Posterior cingulate gyrus (tissue), 11 donors: ENCODE measurements at places on chromosomes 12 and 14.
A peak's percentile ranks its signal among the peaks of the same experiment; 100 is the strongest.

DNA sequence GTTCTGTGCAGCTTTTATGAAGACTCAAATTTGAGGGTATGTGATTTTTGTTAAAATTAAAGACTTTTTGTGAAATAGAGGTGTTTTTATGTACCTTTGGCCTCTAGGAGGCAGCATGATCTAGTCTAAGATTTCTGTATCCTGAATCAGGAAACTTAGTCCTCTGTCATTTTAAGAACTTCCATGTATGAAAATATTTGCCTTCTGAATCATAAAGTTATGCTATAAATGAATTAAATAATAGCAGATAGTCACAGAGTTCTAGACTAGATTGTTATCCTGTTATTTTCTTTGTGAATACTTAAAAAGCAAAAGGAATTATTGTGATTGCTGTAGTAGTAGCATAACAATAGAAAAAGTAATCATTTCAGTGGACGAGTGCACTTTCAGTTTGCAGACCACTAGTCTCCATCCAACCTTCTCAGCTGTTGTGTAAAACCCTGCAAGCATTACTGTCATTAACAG, 56.3 kb downstream of the FGD4 start:
- no peak for DNase-seq

GRCh38 chr12:103799857-103800771, 40.9 kb downstream of the NT5DC3 start:
- peak; percentile 42 for DNase-seq

DNA sequence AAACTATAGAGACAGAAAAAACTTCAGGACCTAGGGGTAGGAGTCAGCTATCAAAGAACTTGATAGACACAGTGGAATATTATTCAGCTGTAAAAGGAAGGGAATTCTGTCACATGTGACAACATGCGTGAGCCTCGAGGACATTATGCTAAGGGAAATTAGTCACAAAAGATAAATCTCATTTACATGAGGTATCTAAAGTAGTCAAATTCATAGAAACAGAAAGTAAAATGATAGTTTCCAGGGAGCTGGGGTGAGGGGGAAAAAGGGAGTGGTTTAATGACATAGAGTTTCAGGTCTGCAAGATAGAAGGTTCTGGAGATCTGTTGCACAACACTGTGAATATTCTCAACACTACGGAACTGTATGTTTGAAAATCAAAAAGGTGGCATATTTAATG, 50.0 kb upstream of the PRIMA1 start:
- no peak for DNase-seq

GRCh38 chr14:96089401-96089800, 50.2 kb downstream of the C14orf132 start:
- DNase-seq = peak; percentile 11

DNA sequence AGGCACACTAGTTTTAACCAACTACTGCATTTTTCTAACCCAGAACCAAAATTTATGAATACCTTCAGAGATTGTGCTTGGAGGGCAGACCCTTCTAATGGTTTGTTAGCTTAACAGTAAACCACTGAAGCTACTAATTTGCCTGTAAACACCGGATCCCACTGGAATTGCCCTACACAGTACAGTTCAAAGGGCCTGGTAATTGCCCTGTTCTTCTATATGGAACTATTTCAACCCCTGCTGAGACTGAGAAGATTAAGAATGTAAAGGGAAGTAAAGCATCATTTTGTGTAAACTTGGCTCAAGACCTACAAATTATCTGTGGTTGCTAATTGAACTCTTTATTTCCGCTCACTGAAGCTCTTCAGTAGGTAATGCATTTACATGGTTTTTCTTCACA, 468.1 kb downstream of the NPAS3 start:
- DNase-seq = no peak

- DNase-seq = no peak
These were observed 77.4 kb upstream of the REP15 start for GRCh38 chr12:27618836-27619235.

GRCh38 chr12:13253966-13254760, 57.6 kb downstream of the EMP1 start:
- DNase-seq = no peak

DNA sequence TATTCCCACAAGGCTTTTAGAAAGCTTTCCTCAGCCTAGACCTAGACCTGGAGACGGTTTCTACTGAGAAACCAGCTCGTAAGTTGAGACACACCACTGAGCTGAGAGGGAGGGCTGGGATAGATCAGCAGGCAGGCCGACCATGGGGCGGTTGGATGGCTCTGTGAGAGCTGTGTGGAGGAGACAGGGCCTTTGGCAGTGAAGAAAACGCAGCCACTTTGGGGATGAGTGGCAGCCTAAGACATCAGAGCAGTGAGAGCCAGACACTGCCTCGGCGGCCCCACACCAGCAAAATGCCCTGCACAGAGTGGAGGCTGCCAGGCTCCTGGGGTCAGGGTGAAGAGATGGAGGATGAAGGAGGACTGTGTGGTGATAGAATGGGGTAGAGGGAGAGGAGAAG, 46.0 kb downstream of the CACNA2D4 start:
- no peak for DNase-seq

- no peak for DNase-seq
These were observed 236.0 kb downstream of the BCL11B start for GRCh38 chr14:99035712-99036610.

DNA sequence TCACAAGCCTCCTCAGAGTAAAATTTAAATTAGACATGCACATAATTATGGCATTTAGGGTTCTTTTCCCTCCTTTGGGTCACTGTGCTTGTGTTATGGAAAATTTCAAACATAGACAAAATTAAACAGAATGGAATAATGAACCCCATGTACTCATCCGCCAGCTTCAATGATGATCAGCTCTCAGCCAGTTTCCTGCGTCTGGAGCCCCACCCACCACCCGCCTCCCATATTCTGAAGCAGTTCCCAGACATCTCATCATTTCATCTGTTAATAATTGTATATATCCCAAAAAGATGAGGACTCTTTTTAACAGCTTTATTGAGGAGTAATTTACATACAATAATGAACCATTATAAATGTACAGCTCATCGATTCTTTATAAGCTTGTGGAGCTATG, 128.2 kb downstream of the EML1 start:
- no peak for DNase-seq

- DNase-seq = no peak
These were observed 5.9 kb upstream of the KRT1 start for GRCh38 chr12:52686063-52686462.

DNA sequence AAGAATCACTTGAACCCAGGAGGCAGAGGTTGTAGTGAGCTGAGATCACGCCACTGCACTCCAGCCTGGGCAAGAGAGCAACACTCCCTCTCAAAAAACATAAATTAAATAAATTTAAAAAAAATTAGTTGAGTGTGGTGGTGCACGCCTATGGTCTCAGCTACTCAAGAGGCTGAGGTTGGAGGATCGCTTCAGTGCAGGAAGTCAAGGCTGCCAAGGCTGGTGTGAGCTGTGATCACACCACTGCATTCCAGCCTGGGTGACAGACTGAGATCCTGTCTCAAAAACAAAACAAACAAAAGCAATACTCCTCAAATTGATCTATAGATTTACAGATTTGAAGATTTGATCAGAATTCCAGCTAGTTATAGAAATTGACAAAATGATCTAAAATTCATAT, 92.7 kb upstream of the RESF1 start:
- no peak for DNase-seq

DNA sequence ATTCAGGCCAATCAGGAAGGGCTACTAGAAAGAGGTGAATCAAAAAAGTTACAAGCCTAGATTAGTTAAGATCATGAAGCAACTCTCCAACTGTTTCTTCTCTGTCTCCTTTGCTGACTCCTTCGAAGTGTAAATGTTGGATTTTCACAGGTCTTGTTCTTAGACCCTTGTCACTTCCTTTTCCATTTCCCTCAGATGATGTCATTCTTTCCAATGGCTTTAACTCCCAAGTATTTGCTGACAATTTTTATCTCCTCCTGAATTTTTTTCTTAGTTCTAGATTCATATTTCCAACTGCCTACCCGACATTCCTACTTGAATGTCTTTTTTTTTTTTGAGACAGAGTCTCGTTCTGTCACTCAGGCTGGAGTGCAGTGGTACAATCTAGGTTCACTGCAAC, 10.8 kb downstream of the GAS2L3 start:
- no peak for DNase-seq

- peak; percentile 84 for DNase-seq
These were observed 13.1 kb downstream of the ASIC1 start for GRCh38 chr12:50070314-50071060.

GRCh38 chr14:103061482-103061976, 4.2 kb upstream of the CDC42BPB start:
- DNase-seq = no peak

DNA sequence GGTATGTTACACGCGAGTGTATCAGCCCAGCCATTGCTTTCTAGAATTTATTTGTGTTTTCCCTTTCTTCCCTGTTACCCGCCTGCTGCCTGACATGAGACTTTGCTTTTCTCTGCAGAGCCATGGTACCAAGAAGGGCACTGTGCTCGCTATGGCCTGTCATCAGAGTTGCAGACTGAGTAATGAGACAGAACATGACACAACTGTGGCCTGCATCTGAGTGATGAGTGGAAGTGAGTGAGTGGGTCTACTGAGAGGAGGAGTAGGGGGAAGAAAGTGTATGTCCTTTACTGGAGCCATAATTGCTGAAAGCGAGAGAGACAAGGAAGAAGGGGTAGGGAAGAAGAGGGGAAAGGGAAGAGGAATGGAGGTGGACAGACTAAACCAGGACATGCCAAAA, 2.9 kb downstream of the RILPL1 start:
- no peak for DNase-seq

- DNase-seq = no peak
These were observed 12.5 kb downstream of the HSD17B6 start for GRCh38 chr12:56775638-56776037.

GRCh38 chr14:77761205-77761931, 412 bp upstream of the SNW1 start:
- DNase-seq = no peak

GRCh38 chr14:24139272-24139934, 2.0 kb downstream of the EMC9 start:
- no peak for DNase-seq

GRCh38 chr12:46267825-46268582, 839 bp downstream of the SLC38A1 start:
- DNase-seq = peak; percentile 19

DNA sequence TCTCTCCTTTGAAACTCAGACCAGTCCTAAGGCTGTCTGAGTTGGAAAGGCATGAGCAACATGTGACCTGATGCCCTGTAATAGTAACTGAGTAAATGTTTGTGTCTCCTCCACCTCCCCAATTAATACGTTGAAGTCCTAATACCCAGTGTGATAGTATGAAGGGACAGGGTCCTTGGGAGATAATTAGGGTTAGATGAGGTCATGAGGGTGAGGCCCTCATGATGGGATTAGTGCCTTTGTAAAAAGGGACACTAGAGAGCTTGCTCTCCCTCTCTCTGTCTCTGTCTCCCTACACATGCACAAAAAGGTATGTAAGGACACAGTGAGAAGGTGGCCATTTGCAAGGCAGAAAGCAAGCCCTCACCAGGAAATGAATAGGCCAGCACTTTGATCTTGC, 18.1 kb upstream of the KIF21A start:
- no peak for DNase-seq

DNA sequence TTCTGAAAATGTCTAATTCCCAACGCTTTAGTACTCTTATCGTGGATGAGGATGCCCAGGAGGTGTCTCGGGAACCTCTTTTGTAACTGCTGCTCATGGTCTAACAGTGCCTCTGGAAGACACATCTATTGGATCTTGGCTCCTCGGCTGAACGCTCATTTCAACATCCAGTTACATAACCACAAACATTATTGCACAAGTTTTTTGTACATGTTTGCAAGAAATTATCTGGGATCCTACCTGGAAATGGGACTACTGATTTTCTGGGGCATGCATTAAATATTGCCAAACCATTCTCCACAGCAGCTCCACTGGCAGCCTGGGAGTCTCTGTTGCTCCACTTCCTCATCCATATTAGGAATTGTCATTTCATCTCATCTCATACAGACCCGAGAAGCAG, 117.5 kb upstream of the EVL start:
- no peak for DNase-seq

GRCh38 chr12:76666290-76666835, 97.6 kb upstream of the ZDHHC17 start:
- no peak for DNase-seq

DNA sequence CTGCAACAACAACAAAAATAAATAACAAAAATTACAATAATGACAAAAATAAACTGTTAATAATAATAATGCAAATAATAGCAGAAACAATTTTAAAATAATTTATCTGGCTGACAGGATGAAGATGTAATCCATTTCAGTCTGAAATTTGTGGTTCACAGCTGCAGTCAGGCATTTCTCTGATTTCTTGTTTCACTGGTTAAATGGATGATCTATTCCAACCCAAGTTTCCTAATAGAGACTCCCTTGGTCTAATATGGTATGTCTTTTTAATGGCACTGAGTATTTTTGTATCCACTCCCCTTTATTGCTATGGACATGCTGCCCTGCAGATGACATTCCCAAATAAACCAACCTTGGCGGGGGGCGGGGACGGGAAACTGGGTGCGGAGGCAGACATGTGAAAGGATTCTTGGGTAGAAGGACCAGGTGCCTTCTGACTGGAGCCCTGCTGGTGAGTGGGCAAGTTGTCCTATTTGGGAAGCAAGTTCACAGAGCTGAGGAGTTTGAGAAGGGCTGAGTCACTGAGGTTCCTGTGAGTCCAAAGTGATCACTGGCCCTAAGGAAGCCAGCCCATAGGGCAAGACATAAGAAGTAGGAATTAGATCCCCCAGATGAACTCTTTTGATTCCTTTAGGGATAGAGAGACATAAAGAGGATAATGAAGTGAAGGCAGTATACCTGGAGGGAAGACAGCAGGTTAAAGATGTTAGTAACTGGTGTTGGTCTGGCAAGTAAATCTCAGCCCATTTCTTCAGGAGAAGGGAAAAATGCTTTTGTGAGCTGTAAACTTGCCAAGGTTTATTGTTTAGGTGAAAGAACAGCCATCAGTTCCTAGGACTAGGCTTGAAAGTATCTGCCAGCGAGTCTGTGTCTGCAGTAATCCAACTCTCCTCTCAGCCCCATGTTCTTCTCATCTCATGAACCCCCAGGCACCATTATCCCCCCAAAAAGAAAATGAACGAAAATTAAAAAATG, 14.5 kb downstream of the FOXG1 start:
- DNase-seq = no peak

DNA sequence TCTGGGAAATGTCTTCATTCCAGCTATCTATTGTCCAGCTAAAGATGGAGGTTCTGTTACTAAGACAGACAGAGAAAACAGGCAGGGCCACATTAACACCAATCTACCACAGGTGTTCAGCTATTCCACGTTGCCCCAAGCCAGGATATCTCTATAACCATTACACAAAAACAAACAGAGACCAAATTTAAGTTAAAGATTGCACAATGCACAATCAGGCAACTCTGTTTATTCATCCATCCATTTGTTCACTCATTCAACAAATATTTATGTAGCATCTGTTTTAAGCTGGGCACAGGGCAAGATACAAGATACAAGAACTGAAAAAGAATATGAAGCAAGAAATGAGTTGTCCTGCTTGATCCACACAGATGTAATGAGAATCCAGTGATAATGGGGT, 629.0 kb downstream of the MED13L start:
- DNase-seq = no peak

DNA sequence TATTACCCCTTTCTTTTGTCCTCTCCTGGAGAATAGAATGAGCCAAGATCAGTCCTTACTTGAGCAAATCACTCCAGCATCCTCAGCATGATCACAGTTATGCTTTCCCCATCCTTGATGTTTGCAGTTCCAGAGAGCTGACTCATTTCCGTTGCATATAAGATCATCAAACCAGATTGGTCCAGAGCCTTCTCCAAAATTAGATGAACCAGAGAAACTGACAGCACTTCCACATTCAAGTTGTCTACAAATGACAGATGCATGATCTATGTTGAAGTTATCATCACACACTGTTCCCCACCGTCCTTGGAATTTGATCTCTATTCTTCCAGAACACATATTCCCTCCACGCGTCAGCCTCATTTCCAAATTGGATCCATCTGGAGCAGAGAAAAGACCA, 4.8 kb downstream of the CD163 start:
- no peak for DNase-seq
